CD14-positive monocyte (primary cell): ENCODE measurements at places on chromosomes 2 and 18.

DNA sequence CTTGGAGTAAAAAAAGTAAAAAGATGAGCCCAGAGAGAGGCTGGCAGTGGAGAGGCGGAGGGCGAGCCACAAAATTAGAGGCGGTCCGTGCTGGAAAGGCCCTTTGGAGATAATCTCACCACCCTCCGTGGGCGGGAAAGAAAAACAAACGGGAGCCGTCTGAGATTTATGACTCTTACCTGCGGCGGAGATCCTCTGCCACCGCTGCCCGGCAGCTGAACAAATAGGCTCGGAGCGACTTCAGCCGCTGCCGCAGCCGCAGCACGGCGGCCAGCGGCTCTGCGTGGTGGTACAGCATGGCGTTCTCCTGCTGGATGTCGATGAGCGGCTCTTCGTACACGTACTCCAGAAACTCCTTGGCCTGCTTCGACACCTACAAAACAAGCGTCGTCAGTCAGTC, 94.6 kb downstream of the PLEKHM3 start:
- no peak for DNase-seq

DNA sequence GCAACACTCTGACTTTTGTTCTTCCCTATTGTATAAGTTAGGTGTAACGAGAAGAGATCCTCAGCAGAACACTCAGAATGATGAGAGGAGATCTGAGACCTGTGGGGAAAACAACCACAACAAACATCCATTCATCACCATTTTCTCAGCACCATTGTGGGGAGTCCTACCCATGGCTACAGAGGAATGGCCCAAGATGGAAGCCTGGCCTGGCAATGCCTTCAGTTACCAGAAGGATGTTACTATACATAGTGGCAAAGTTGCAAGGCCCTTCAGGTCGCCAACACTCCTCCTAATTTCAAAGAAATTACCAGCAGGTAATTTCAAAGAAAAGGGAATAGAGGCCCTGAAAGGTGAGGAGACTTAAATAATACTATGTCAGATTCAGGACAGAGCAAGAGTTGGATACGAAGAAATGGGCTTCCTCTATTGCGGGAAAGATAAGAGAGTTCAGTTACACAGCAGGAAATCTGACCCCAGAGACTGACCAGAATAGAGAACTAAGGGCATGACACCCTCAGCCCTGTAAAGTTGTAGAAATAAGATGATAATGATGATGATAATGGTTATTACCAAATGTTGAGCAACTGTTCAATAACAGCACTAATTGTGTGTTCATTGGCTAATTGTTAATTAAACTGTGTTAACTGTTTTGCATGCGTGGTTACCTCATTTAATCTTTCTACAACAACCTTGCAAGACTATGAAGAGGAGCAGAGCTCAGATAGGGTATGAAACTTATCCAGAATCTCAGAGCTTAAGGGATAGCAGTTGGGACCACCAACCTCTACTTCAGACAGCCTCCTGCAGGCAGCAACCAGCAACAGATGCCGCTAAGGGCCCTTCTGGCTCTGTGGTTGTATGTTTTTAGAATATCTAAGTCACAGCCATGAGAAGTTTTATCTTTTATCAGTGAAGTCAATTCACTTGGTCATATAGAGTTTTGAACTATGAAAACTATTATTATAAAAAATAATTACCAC, 37.5 kb downstream of the DHRS9 start:
- no peak for DNase-seq

- DNase-seq = no peak
Measured at GRCh38 chr2:199734011-199734410, 117.0 kb downstream of the FTCDNL1 start.

GRCh38 chr2:85413592-85414420, 3.6 kb upstream of the CAPG start:
- peak; percentile 55 for DNase-seq

GRCh38 chr2:111118981-111119821, 1.5 kb upstream of the BCL2L11 start:
- DNase-seq = peak; percentile 14

DNA sequence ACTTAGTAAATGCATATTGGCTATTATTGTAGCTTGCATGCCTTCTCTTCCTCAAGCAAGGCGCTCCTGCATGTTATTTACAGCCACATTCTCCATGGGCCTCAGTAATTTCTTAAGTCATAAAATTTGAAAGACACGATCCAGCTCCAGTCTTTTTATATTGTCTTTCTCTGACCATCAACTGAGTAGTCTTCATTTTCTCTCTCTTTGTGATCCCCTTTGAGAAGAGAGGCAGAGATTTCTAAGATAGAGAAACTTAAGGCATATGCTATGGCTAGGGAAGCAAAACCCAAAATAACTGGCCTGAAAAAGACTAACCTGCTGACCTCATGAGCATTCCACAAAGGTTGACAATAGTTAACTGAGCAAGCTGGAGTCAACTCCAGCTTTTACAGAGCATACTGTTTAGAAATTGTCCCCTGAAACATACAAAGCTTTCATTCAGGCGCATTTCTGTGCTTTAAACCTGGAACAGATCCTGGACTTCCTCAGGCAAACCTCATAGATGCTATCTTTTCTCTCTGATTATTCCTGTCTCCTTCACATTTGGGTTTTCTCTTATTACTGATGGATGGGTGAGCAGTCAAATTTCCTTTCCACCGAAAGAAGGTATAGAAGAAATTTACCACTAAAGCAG, 4.6 kb downstream of the DPP4 start:
- DNase-seq = no peak

GRCh38 chr2:23698721-23699579, 228.0 kb downstream of the ATAD2B start:
- no peak for DNase-seq

DNA sequence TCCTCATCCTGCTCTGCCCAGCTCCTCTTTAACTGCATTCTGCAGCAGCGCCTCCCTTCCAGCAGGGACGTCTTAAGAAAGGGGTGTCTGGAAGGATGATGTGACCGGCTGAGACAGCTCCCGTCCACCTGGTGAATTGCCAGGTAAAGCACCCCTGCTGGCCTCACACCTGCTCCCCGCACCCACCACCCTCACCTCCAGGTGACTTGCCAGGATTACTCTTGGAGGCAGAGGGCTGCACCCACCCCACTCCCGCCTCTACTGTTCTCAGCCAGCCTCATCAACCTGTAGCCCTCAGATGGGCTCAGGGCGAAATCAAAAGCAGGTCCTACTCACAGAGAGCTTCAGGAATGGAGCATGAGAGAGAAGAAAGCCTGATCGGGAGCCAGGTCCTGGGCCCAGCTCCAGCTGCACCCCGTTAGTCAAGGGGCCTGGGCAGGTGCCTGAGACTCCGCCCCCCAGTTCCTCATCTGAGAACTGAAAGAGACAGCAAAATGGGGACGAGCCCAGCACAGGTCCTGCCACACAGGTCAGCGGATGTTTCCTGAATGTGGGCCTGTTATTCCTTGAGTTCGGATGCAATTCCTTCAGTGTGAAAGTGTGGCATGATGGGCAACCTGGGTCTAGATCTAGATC, 5.6 kb downstream of the ADRA2B start:
- no peak for DNase-seq

DNA sequence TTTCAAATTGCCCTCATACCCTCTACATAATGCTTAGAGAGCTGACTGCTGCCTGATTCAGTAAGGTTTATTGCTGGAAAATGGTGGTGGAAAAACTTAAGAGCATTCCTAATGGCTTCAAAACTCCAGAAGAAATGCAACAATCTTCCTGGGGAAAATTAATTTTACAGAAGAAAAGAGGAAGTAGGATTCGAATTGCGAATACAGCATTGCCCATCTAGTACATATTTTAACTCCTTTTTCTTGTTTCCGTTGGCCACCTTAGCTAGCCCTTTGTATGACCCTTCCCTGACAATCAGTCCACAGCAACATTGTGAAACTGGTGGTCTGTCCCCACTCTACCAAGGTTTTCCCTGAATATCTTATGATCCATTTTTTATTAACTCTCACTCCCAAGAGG, 224.7 kb downstream of the MTX2 start:
- no peak for DNase-seq

DNA sequence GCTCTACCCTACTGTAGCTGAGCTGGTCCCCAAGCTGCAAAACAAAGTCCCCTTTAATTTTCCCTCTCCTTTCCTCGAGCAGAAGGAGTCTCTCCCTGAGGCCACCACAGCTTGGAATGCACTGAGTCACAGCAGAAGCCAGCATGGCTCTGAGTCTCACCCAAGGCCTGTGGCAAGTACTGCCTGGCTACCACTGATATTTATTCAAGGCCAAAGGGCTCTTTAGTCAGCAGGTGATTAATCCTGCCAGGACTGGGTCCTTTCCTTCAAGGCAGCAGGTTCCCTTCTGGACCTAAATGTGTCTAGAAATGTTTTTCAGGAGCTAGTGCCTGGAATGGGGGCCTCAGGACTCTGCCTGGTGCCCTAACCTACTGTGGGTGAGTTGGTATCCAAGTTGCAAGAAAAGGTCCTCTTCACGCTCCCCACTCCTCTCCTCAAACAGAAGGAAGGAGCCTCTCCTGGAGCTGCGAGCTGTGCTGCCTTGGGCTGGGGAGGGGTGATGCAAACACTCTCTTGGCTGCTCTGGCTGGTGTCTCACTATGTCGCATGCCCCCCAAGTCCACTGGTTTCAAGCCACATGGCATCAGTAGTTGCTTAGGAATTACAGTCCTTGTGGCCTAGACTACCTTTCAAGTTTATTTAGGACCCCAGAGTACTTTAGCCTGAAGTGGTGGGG, 53.4 kb downstream of the CD28 start:
- DNase-seq = no peak

- DNase-seq = no peak
Measured at GRCh38 chr2:6148882-6149281, 456.7 kb downstream of the SOX11 start.

GRCh38 chr2:52017646-52018235, 985.8 kb upstream of the NRXN1 start:
- DNase-seq = no peak

- peak; percentile 44 for DNase-seq
Measured at GRCh38 chr2:112831946-112832840, 4.4 kb downstream of the IL1B start.

DNA sequence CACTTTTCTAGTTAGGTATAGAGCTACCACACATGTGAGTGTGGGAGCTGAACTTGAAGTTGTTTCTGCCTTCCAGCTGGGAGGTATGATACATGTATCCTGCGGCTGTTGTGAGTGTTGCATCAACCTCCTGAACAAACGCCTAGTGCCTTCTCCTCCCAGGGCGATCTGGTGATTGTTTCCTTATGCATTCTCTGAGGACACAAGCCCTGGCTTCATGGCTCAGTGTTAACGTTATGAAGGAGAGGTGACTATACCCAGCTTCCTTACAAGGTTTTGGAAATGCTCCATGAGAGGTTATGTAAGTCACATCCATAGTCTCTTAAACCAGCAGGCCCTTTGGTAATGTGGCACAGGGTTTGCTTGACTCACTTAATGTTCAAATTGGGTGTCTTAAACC, 64.9 kb downstream of the SPRED2 start:
- peak; percentile 67 for DNase-seq

GRCh38 chr2:46866770-46867246, 48.8 kb downstream of the MCFD2 start:
- DNase-seq = no peak

DNA sequence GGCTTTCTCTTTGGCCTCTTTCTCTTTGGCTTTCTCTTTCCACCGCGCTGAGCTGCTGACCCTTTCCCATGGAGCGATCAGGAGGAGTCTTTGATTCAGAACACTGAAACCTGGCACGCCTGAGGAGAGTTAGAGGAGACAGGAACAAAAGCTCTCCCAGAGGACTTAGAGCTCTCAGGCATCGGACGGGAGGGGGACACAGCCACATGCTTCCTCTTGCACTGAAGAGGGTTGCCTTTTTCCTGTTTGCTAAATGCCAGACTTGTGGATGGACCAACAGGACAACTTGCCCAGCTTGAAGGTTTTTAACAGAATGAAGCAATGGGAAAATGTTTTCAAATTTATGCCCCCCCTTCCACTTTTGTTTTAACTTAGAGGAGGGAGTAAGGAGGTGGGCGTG, 3.6 kb upstream of the PTPN18 start:
- no peak for DNase-seq

DNA sequence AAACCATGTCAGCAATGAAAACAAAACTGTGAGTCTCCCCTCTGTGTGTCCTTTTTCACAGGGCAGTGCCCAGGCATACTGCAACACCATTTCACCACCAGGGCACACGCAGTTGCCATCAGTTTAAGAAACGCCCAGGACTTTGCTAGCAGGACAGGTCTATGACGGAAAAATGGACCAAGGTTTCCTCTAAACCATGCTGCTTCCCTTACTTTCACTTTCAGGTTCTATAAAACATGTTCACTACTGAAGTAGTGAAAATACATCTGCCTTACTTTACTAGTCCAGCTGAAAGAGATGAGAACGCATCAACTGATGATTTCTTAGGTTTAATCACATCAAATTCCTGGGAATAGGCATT, 110.5 kb downstream of the TCF4 start:
- DNase-seq = peak; percentile 61

DNA sequence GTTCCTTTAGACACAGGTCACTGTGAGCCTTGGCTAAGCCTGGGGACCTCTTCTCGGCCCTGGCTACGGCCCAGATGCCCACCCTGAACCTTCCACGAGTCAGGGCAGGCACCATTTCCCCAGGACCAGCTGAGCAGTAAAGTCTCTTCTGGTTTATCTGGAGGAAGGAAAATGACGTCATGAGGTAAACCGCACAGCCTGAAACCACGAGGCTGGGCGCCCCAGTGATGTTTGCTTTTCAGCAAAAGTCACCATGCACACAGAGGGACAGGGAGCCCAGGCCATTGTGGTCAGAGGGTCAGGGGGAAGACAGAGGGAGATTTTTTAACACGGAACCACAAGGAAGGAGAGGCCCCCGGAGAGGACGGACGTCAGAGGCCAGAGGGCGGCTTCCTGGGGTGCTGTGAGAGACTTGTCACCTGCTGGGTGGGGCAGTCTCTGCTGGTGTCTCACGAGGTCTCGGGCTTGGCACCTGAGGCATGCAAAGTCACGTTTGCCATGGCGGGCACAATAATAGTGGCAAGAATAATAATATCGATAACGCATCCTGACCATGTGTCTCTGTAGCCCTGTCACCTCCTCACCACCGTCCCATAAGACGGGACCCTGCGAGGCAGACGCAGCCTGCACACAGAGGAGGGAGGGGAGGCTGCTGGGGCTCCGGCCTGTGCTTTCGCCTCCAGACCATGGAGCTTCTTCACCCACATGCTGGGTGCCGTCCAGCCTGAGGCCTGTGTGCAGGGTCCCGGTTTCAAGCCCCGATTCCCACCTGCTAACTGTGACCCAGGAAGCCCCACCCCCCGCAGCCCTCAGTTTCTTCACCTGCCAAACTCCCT, 33.2 kb upstream of the FOSL2 start:
- peak; percentile 96 for DNase-seq
